ENCODE measurements at places on chromosomes 5 and 9.

- no peak for DNase-seq
Observed at GRCh38 chr5:159765760-159766517, 150.3 kb upstream of the ADRA1B start.

DNA sequence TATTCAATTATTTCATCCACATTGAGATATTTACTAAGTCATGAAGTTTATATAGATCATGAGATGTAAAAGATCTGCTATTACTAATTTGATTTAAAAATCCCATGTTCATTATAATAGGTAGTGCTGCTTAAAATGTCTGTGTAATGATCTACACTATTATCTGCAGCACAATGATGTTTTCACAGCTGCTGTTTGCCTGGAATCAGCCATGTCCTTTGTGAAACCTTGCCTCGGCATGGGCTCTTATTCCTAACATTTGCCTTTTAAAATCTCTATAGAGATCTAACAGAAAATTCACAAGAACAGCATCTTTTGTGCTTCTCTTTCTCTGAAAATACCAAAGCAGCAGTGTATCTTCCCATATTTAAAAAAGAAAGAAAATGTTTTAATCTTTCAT, 444.6 kb downstream of the PTPRD start:
- DNase-seq, result no peak

GRCh38 chr9:29129763-29130162, 1556.5 kb upstream of the C9orf72 start:
- DNase-seq, result no peak

DNA sequence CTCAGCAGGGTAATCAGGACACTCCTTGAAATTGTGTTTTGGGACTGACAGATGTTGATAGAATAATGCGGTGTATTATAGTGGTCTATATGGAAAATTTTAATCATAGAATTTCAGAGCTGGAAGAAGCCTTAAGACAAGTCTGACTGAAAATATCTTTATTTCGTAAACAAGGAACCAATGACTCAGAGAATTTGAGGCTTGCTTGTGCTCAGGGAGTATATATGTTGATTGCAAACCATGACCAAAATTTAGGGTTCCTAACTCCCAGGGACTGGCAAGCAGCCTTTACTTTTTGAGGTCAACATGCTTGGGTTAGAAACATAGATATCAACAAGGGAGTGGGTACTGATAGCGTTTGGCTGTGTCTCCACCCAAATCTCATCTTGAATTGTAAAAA, 287.2 kb downstream of the CD180 start:
- DNase-seq, result no peak

GRCh38 chr5:123803359-123803758, 291.4 kb downstream of the CSNK1G3 start:
- peak; percentile 71 for DNase-seq

DNA sequence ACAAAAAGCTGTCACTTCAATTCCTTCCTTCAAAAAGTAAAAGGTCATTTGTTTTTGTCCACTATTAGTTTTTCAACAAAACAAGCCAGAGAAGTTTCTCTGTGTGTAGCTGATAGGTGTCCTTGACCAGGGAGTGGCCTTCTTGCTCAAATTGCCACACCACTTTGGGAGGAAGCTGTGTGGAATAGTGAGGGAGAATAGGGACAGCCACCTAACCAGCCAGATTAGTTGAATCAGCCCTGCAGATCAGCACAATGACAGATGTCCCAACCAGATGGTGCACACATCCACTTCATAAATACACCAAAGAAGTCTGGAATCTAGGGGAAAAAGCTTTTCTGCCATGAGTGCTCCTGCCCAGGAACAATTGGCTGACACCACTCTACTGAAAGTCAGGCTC, 37.2 kb downstream of the NREP start:
- DNase-seq, result no peak

GRCh38 chr9:36082931-36083330, 46.2 kb downstream of the RECK start:
- DNase-seq, result no peak

DNA sequence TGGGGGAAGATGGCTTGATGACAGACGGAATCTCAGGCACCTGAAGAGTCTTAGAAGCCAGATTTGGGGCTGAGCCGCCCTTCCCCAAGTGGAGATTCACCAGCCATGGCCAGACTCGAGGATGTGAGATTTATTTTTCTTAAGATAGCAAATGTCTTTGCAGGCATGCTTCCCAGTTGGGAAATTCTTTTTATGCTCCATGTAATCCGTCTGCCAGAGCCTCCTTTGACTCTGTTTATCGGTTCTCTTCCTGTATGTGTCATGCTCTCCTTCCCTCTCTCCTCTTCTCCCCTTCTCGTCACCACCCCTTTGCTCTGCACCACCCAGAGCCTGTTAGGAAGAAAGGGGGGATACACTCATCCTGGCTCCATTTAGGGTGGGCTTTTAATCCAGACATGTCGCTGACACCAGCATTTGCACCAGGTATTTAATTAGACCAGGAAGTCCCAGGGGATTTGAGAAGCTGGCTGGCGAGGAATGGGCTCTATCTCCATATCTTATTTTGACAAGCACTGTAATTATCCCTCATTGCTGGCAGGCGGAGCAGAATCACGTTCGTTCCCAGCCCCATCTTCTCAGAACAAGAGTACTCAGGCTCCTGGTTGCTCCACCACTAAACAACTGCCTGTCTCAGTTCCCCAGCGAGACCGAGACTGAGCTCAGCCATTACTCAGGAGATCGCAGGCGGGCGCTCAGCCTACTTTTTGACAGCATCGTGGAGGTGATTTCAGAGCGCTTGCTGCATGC, 50.9 kb downstream of the KCNIP1 start:
- DNase-seq, result peak; percentile 48

GRCh38 chr9:125843646-125844045, 96.5 kb downstream of the PBX3 start:
- DNase-seq, result peak; percentile 83

GRCh38 chr9:86751956-86752355, 195.3 kb downstream of the GAS1 start:
- no peak for DNase-seq

DNA sequence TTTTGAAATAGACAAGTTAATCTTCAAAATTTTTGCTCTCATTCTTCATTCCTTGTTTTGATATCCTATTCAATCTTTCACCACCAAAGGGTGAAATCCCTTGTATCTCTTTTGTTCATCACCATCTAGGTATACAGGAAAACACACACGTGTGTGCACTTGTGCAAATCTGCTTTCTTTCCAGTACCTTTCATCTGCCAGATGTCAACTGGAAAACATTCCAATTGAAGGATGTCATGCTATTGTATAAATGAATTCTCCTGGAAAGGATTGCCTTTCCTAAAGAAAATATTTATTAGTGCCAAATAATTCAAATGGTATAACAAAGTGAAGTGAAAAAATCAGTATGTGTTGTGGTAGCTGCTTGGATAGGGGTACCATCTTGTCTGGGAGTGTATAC, 123.7 kb downstream of the RANBP17 start:
- no peak for DNase-seq

DNA sequence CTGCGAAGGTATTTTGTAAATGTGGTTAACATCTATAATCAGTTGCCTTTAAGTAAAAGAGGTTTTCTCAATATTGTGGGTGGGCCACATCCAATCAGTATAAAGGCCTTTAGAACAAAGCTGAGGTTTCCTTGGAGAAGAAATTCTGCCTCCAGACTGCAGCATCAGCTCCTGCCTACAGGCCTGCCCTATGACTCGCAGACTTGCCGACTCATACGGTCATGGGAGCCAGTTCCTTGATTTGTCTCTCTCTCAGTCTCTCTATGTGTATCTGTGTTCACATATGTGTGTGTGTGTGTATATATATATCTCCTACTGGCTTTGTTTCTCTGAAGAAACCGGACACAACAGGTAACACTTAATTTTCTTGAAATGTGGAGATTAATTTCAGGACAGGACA, 45.3 kb downstream of the SLC36A1 start:
- DNase-seq, result peak; percentile 86

DNA sequence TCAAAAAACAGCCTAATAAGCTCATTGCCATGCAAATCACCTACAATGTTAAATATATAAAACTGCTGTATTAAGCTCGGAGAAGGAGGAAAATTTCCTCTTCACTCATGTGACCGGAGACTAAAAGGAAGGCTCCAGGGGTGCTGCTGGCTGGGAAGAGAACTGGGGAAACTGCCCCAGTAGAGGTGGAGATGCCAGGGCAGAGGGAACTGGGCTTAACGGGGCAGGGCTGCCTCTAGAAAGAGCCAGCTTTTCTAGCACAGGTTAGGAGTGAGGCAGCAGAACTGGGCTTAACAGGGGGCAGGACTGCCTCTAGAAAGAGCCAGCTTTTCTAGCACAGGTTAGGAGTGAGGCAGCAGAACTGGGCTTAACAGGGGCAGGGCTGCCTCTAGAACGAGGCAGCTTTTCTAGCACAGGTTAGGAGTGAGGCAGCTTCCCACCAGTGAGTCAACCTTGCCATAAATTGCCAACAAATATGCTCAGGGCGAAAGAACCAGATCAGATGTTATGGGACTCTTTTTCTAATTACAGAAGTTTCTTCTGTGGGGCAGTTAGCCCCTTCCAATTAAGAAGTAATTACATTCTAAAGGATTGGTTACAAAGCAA, 115.3 kb downstream of the FANCC start:
- no peak for DNase-seq

DNA sequence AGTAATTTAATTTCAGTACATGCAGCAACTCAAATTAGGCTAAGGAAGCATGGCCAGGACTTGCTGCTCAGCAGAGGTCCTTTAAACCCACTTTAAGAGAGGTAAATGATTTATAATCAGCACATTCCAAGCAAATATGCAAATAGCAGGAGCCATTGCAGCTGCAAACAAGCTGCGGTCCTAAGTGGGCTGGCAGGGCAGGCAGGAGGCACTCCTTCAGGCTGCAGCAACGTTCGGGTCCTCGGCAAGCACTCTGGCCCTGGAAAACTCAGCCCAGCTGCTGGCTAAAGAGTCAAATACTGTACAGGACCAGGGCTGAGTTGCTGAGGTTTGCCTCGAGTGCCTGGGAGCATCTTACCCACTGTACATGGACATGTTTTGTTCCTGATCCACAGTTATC, 126.9 kb downstream of the FSTL4 start:
- peak; percentile 49 for DNase-seq

DNA sequence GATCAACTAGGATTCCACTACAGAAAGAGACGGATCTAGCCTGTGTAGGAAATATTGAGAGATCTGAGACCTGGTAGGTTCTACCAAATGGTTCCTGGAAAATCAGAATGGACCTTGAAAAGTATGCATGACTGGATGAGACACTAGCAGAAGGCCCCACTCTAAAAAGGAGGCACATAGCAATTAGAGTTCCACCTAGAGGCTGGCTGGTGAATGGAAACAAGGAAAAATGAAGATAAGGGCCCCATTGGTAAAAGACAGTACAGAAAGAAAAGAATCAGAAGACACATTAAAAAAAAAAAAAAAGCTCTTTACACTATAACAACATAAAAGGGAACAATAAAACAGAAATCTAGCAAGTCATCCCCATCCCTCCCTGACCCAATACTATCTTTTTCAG, 518.5 kb downstream of the NR2F1-AS1 start:
- no peak for DNase-seq

- DNase-seq, result no peak
Observed at GRCh38 chr5:190366-191035, 794 bp upstream of the LRRC14B start.

DNA sequence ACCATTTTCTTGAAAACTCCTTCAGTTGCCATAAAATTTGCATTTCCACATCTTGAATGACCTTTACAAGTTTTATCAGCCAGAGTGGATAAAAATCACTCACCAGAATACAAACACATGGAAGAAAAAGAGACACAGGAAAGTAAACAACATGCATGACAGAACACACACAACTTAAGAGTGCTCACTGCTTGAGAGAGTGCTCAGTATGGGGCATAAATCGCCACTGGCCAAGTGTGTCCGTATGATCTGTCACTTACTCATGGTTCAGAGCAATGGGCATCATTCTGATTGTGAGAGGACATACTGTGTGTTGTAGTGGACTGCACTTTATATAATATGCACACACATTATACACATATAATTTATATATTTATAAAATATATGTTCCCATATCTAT, 155.6 kb upstream of the NTRK2 start:
- no peak for DNase-seq

GRCh38 chr9:77843871-77844155, 187.8 kb downstream of the GNAQ start:
- DNase-seq, result no peak

DNA sequence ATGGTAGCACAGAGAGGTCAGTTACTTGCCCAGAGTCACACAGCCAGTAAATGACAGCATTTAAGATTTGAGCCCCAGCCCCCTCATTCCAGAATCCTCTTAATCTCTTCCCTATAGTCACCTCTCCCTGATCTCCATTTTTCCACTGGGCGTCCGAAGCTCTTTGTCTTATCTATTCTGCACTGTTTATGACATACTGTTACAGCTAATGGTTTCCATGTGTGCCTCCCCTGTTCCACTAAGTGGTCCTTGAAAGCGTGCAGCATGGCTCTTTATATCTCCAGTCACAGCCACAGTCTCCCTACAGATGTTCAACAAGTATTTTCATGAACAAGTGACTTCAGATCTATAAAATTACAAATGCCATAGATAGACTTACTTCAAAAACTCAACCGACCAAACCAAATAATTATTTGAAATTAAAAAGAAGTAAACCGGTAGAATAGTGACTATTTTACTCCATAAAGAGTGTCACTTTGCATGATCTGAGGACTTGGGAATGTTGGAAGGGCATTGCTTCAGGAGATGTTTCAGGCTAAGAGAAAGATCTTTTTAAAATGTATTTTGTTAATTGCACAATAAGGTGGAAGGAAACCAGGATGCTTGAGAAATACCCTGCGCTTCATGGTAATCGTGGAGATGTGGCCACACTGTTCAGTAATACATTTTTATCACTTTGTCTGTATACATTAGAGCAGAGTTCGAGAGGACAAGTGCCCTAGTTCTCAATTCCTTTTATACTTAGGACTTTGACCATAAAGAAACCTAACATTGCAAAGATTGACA, 237.2 kb downstream of the FBXL7 start:
- no peak for DNase-seq

DNA sequence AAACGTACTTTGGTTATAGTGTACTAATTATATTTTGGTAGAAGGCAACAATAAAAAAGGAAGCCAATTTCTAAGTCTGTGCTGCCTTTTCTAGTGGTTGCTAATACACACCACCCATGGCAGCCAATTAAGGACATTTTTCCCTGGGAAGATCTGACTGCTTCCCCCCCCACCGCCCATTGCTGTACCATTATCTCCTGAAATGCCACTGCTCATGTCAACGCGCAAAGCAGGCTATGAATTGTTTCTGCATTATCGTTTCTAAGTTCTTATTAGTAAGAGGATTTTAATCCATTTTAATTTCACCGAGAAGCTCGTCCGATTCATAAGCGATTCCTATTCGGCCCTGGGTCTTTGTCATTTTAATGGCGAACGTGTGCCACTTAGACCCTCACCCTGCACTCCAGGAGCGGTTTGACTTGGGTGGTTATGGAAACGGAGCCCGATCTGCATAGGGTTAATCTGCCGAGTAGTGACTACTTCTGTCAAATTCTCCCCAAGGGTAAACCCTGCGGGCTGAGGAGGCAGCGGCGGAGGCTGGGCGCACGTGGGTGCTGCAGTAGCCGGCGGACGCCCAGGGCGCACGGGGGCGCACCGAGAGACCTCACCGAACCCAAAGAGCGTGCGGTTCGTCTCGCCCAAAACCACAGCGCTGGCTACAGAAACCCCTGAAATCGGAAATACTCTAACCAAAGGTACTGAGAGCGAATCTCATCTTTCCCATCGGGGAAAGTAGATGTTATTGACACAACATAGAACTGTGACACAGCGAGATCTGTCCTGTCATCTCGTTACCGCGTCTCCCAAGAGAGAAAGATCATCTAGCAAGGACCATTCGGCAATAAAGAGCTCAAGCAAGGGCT, 55.8 kb upstream of the SHC3 start:
- DNase-seq, result peak; percentile 72

GRCh38 chr9:91403665-91404543, 19.7 kb downstream of the NFIL3 start:
- DNase-seq, result no peak

Data from islet precursor cell (in vitro differentiated cells).